Stimulated activated CD8-positive, alpha-beta memory T cell treated with anti-CD3 and anti-CD28 coated beads, Interleukin-7, amount 100 ng/mL, for 1 hour (primary cell): ENCODE measurements at places on chromosomes 7 and 10.

DNA sequence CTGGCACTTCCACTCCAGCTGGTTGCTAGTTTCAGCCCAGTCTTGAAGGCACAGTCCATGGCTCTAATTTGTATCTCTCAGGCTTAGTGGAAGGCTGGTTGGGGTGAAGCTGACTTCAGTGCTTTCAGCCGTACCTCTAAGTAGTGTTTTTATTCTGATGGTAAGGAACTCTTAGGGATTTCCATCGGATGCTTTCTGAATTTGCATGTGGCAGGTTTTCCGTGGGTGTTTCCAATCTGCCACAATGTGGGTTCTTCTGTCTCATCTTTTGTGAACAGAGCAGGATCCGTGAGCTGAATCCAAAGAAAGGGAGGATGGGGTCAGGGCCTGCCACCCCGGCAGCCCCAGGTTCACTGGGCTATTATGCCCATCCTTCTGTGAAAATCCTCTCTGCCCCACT is 607.9 kb upstream of the MKI67 start:
- DNase-seq, result no peak

GRCh38 chr10:94123258-94123995 is 129.7 kb downstream of the PLCE1 start:
- DNase-seq, result no peak

DNA sequence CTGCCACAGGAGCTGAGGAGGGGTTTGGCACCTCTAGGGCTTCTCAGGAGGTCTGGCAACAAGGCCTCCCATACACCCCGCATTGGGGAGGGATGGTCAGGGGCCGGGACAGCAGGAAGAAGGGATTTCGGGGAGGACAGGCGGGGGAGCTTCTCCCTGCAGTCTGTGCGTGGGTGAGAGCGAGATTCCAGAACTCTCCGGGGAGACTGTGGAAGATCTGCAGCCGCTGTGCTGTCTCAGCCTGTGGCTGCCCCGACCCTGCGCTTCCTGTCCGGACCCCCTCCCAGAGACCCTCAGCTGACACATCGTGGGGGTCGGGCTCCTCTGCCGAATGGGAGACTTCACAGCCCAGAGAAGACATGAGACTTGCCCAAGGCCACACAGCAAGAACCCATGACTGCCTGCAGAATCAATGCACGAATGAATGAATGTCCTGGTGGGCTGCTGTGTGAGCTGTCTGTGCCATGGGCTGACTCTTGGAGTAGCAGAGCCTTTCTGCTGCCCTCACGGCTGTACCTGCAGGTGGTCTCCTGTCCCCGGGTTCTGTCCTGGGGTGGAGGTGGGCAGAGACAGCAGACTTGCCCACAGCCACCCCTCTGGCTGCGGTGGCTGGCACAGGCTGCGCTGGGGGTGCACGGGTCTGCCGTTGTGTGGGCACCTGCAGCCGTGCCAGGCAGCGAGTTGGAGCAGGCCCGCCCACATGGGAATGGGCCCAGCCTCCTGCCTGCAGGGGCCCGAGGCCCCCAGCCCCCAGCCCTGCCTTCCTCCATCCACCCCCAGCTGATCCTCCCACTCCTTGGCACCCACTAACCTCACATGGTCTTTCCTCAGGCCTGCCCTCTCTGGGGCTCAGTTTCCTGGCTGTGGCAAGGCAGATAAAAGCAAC is 16.3 kb upstream of the LFNG start:
- no peak for DNase-seq

- DNase-seq, result no peak
Observed at GRCh38 chr10:62307635-62308034, 39.0 kb upstream of the RTKN2 start.

DNA sequence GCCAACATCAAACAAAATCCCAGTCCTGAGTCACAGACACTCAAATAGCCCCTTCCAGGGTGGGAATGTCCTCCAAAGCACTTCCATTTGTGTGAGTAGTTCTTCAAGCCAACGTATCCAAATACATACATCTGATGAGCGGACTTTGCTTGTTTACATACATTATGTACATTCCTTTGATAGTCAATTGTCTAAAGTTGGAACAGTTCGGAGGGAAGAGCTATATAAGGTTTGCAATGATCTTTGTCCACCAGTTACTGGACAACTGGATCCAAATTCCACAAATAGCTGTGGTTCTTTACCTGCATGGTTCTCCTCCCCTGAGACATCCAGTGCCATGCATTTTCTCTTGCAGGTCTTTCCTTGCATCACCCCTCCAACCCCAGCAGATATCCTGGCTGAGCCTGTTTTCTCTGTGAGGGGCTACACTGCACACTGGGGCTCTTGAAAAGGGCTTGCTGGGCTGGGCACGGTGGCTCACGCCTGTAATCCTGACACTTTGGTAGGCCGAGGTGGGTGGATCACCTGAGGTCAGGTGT is 4.7 kb upstream of the MGMT start:
- DNase-seq, result no peak

GRCh38 chr7:123198668-123199652 is 809 bp downstream of the SLC13A1 start:
- no peak for DNase-seq

GRCh38 chr10:102579328-102579727 is 65.0 kb upstream of the TRIM8 start:
- no peak for DNase-seq

- DNase-seq, result no peak
Observed at GRCh38 chr10:44398747-44399658, 14.1 kb upstream of the CXCL12 start.

GRCh38 chr7:28708033-28708951 is 249.8 kb downstream of the TRIL start:
- DNase-seq, result no peak
